ENCODE measurements at places on chromosomes 3 and 15. TPM values are rescaled to one million over a fixed set of nuclear protein-coding genes. Genes with fewer than 3 reads are reported as not detected.

The IMP3 gene
- polyA plus RNA-seq: 247 TPM

The AADACL2 gene
- not detected for polyA plus RNA-seq

The ANXA2 gene
- 471 TPM for polyA plus RNA-seq

The CAND2 gene
- 2.1 TPM for polyA plus RNA-seq

The XCR1 gene
- not detected for polyA plus RNA-seq

The MME gene
- 1.4 TPM for polyA plus RNA-seq

The ATP13A5 gene
- not detected for polyA plus RNA-seq

The CHST14 gene
- 1.7 TPM for polyA plus RNA-seq

The FBXL22 gene
- polyA plus RNA-seq: 0.97 TPM

The GRK7 gene
- not detected for polyA plus RNA-seq

The GOLGA6L2 gene
- polyA plus RNA-seq: not detected

- DNase-seq: no peak
These were observed 37.9 kb downstream of the TNK2 start for GRCh38 chr3:195870442-195870841.

- no peak for DNase-seq
These were observed 93.7 kb downstream of the FBLN2 start for GRCh38 chr3:13642597-13642996.

DNA sequence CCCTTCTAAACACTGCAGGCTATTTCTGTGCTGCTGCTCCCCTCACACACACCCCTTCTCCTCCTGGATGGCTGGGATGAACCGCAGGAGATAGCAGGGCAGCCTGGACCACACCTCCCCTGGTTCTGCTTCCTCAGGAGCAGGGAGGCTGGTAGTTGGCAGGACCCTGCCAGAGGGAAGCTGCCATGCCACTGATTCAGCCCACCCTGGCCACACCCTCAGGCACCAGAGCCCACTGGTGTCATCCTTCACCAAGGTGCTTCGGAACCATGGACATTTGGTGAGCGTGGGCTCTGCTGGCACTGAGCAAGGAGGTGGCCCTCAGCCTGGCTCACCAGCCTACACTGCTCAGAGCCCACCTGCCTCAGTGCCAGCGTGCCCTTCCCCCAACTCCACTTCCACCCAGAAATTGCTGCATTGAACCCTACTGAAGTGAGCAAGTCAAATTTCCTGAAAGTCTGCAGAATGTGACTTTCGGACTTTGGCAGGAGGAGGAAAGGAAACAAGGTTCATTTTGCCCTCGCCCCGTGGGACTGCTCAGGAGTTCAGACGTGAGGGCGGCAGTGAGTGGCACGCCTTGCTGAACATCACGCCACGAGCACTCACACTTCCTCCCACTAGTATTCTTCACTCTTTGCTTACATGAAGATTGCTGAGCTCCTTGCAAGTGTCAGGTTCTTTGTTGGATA, 26.3 kb downstream of the BMF start:
- no peak for DNase-seq

DNA sequence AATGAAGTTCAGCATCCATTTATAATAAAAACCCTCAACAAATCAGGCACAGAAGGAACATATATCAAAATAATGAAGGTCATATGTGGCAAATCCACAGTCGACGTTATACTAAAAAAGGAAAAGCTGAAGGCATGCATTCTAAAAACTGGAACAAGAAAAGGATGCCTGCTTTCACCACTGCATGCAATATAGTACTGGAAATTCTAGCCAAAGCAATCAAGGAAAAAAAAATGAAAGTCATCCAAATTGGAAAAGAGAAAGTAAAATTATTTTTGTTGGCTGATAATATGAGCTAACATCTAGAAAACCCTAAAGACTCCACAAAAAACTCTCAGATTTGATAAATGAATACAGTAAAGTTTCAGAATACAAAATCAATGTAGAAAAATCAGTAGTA, 1123.2 kb downstream of the TBL1XR1 start:
- DNase-seq: no peak

DNA sequence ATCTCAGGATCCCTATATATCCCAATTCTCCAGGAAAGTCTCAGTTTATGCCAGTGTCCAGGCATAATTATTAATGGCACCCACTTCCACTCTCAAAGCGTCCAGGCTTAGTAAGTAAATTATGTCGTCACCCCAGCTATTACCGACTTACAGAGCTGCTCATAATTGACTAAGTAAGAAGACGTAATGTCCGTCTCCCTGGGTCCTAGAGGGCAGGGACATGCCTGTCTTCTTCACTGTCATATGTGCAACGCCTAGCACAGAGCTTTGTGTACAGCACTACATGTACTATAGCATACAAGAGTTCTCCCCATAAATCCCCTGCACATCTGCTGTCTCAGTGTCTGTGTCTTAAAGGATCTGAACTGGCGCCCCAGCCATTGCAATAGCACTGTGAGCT, 23.9 kb upstream of the HRH1 start:
- no peak for DNase-seq

- no peak for DNase-seq
These were observed 645 bp upstream of the SLITRK3 start for GRCh38 chr3:165196577-165197480.

GRCh38 chr3:1252061-1252430, 159.2 kb downstream of the CNTN6 start:
- no peak for DNase-seq

DNA sequence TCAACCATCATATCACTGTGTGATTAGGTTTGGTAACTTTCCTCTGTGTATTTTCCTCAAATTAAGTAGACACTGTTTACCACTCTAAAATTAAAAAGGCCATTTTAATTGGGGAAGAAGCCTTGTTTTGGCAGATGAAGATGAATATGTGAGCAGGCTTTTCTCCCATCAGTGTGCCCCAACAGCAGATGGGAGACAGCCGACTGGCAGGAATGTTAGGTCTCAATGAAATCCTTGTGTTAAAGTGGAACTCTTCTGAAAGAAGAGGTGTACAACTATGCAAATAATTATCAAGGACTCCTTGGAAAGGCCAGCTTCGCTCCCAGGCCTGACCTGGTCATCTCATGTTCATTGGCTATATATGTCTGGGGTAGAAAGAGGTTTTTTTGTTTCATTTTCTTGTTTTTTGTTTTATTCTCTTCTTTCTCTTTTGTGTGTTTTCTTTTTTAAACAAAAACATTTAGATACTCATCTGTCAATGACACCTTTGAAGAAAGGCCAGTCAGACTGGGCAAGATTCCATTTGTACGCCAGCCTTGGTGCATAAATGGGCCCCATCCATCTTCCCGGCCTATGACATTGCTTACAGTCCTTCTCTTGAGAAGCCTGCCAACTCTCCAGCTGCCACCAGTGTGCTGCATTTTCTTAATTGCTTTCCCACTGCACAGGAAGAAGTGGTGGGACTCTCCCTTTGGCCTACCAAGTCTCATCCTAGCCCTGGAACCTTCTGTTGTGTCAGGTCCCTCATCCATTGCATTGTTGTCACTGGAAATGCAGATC, 25.8 kb downstream of the LRTM1 start:
- DNase-seq: no peak

- no peak for DNase-seq
These were observed 220.9 kb upstream of the NANOGP8 start for GRCh38 chr15:35305946-35306345.

DNA sequence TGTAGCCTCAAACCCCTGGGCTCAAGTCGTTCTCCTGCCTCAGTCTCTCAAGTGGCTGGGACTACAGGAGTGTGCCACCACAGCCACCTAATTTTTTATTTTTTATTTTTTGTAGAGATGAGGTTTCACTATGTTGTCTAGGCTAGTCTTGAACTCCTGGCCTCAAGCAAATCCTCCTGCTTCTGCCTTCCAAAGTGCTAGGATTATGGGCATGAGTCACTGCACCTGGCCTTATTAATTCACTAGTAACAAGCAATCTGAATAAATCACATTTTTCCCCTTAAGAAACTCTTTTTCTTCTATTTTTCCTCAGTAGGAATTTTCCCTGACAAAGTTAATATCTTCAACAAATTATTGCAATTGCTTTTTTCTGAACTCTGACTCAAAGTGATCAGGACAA, 336.9 kb downstream of the NLGN1 start:
- DNase-seq: no peak

GRCh38 chr15:70244978-70245542, 147.3 kb upstream of the TLE3 start:
- no peak for DNase-seq

DNA sequence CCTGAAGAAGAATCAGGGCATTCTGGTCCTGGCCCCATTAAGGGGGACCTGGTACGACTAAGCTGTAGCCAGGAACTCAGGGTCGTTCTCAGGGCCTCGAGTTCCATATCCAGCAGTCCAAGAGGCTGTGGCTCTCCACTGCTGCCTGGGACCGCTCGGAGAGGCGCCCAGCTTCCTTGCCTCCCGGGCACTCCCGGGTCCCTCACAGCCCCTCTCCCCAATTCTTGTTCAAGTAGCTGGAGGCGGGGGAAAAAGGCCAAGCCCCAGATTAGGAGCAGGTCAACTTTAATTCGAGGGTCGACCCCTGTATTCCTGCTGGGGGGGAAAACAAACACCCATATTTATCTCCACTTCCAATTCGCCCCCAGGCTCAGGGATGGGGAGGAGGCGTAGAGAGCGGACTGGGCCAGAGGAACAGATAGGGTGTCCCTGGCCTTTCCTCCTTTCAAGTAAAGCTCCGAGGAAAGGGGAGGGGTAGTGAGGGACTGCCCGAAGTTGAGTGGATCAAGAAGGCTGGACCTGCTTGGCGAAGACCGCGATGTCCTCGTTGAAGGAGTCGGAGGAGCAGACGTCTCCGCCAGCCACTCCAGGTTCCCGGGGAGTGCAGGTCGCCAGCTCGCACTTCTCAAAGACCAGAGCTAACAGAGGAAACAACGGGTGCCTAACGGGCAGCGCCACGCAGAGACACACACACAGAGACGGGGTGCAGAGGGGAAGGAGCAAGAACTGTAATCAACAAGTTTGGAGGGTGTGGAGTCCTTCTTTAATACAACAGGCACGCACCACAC, 4.4 kb downstream of the MEIS2 start:
- DNase-seq: no peak

- no peak for DNase-seq
These were observed 63.8 kb downstream of the FRMD4B start for GRCh38 chr3:69322158-69322509.

GRCh38 chr3:45748068-45748467, 48.3 kb downstream of the SLC6A20 start:
- DNase-seq: no peak

DNA sequence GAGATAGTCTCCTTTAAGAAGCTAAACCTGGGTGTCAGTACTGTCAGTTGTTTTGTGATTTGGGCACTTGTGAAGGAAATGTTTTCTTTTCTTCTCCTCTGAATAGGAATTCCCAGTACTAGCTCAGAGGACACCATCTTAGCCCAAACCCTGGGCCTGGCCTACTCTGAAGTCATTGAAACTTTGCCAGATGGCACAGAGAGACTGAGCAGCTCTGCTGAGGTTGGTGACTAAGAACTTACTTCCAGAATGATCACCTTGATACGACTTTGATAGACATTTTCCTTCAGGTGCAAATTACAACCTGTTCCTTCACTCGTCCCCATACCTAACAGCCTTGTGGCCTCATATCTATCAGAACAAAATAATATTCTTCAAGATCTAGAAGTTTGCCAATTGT, 100.2 kb downstream of the LARS2 start:
- DNase-seq: no peak

DNA sequence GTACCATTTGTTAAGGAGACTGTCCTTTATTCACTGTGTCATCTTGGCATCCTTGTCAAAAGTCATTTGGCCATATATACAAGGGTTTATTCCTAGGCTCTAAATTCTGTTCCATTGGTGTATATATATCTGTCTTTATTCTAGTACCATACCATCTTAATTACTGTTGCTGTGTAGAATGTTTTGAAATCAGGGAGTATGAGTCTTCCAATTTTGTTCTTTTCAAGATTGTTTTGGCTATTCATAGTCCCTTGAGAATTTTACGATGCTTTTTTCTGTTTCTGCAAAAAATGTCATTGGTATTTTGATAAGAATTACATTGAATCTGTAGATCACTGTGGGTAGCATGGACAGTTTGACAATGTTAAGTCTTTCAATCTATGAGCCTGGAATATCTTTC, 28.7 kb downstream of the PFN2 start:
- no peak for DNase-seq

GRCh38 chr3:18208856-18209255, 216.3 kb downstream of the SATB1 start:
- no peak for DNase-seq

DNA sequence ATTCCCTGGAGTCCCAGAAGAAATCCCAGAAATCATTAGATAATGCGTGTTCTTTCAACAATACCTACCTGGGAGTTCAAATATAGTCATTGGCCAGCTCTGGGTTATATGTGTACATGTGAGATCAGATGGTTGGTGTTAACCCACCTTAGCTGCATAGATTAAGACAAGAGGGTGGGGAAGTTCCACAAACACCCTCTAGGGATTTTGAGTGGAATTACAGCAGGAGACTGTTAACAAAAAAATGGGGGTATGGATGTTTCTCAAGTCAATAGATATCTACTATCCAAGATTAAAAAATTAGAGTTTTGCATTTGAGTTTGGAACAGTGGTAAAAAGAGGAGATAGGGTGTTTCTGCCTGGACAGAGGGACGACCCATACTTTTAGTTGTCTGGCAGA, 282.5 kb upstream of the CNTN3 start:
- DNase-seq: no peak

DNA sequence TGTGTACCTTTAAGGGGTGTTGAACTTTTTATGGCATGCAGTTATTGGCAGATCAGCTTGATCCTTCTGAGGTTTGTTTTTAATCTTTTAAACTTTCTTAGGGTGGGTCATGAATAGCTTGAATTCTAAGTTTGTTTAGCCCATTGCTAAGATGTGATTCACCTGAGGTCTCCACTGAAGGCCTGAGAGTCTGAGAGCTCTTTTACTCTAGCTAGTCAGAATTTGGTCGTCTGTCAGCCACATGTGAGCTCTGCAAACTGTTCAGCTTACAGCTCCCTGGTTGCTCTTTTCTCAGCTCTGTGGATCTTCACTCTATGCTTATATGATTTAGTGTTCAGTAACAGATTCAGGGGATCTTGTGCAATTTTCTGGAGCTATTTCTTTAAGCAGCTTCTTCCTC, 161.3 kb downstream of the ABHD5 start:
- no peak for DNase-seq

- peak; percentile 8 for DNase-seq
These were observed 353.5 kb downstream of the MCTP2 start for GRCh38 chr15:94584833-94585244.
